ENCODE measurements at places on chromosomes 1 and 21.

- no peak for DNase-seq
Measured at GRCh38 chr1:228956864-228957263, 221.6 kb downstream of the RHOU start.

DNA sequence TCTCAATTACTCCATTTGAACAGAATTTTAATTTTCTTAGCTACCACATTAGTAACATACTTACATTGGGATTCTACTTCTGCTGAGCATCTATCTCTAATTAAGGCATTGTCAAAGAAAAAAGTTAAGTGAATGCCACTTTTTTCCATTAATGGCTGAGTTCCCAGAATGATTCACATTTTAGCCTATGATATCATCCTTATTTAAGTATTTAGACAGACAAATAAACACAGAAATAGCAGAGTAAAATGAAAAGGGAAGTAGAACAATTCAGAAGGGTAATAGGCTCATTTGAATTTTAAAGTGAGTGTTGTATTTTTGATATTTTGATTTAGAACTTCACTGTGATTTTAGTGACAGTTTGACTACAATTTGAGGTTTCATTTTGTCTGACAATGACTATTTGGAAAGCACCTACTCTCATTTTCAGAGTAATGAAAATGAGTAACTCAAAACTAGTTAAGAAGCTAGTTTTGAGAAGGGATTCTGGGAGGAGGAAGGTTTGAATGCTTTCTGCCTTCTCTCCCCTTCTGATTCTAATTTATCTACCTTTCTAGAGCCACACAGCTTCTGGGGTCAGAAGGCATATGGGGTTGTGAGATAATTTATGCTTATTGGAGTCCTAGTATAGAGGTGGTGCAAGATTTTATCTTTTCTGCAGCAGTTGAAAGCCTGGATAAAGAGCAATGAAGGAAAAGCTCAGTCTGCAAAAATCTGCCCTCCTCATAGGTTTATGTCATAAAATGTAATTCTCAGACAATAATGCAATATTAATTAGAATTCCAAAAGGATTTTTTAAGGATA, 15.5 kb downstream of the LYPLAL1 start:
- DNase-seq = no peak

GRCh38 chr1:242033447-242033846, 34.5 kb upstream of the MAP1LC3C start:
- DNase-seq = no peak

DNA sequence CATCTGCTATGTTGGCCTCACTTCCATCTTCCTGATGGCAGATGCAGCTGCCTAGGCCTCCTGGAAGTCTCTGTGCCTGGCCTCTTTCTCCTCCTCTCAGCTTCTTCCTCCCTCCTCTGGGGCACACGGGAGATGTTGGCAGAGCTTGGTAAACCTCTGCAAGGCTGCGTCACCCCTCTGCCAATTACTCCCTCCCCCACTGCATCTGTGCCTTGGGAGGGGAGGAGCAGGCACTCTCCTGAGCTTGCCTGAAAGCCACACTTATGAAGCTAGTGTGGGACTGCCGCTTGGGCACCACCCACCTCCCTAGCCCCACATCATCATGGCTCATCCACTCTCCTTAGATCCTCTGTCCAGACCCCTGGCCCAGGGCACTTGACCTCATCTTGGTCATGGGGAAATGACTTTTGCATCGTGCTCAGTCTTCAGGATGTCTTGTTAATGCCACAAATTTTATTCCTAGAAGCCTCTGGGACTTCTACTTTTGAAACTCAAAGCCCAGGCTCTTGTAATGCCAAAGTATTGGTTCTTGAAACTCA, 7.3 kb upstream of the TMEM51 start:
- DNase-seq = no peak

- DNase-seq = no peak
Measured at GRCh38 chr1:216566641-216567205, 143.5 kb upstream of the USH2A start.

DNA sequence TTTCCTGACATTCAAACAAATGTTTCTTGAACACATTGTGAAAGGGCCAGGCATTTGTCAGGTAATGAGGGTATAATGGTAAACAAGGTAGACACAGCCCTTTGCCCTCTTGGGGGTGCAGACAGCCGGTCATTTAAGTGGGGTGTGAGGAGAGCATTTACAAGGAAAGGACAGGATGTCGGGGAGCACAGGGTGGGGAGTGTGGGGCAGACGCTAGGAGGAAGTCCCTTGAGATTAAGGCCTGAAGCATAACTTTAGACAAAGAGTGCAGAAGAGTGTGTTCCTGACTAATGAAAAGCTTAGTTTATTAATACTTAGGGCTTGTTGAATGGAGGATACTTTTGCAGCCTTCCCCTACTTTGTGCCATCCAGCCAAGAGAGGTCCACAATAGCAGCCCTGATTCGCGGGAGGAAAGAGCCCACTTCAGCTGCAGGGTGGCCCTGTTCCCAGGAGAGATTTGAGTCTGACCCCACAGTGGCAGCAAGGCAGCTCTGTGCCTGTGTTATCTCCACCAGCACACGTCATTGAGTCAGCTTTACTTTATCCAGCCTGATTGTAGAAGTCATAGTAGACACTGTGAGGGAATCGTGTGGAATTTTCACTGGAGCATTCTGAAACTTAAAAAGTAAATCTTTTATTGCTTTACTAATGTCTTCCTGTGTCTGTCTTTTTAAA, 35.1 kb downstream of the MPZL1 start:
- no peak for DNase-seq

GRCh38 chr1:22039594-22040285, 12.8 kb upstream of the CDC42 start:
- peak; percentile 69 for DNase-seq

DNA sequence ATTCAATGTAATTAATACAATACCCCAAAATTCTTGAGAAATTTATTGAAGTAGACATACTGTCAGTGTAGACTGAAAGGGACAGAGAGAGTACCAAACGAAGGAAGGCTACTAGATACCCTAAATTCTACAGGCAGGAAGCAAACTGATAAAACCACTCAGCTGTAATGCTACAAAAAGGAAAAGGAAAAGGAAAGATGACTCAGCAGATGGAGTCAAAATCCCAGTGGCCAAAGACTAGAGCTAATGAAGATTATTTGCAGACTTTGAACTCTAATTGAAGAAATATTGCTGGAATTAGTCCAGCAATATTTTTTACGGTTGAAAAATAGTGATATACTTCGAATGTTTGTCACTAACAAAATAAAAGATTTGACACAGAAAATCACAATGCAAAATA, 671.9 kb downstream of the BRINP3 start:
- no peak for DNase-seq

DNA sequence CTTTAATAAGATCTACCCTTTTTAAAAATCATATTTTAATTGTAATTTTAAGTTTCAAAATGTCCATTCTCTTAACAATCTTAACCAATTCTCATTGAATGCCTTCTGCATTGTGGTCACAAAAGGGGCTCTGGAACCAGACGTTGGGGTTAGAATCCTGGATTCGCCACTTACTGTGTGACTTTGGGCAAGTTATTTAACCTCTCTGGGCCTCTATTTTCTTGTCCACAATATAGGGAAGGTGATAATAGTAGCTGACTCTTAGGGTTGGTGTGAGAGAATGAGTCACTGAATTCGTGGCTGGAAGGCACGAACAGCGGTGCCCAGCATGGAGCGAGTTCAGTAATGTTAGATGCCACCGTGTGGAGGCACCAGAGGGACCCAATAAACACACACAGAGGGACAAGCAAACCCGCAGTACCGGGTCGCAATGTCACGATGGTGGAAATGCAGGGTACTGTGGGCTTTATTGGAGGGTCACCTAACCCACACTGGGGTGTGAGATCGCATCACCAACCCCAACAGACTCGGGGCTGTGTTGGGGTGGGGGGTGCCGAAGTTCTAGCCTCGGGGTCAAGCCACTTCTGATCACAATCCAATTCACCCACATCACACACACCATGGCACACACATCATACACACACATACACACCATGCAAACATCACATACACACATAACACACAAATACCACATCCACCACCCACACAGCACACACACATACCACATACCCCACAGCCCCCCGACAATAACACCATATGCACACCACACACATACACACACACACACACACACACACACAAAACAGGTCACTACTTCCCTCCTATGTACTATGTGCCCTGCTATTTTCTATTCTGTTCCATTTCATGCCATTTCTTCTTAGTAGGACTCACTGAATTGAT, 27.0 kb upstream of the IFNAR2 start:
- DNase-seq = no peak

- DNase-seq = no peak
Measured at GRCh38 chr1:145960468-145961108, 2.8 kb upstream of the LIX1L start.

DNA sequence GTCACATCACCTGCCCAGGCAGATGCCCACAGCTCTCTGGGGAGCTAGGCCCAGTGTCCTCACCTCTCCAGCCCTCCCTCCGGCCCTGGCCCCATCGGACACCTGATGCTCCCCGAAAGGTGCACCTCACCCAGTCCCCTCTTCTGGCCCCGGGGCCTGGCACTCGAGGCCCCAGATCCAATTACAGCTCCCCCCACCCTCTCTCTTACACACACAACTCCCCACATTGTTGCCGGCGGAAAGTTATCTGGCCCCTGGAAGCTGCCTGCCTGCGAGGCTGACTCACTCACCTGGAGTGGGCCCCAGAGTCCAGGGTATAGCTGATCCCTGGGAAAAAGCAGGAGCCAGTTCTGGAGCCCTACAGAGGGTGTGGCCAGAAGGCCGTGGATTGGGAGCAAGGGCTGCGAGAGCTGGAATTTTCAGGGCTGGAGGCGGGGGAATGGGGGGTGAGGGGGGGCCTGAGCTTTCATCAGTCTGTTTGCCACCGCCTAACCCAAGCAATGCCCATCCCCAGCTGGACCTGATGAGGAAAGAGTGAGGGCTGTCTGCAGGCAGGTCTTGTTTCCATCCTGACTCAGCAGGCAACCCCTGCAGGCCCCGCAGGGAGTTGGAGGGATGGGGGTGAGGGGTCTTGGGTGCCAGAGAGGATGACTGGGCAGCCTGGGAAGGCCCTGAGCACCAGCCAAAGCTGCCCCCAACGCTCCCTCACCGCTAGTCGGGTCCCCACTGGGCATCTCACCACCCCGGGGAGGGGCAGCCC, 948 bp downstream of the FBXO2 start:
- DNase-seq = no peak

- no peak for DNase-seq
Measured at GRCh38 chr1:216075339-216075738, 347.9 kb downstream of the USH2A start.

GRCh38 chr1:6171548-6172124, 8.5 kb downstream of the CHD5 start:
- DNase-seq = no peak

GRCh38 chr21:31909153-31910073, 36.6 kb downstream of the HUNK start:
- no peak for DNase-seq

- no peak for DNase-seq
Measured at GRCh38 chr1:32954168-32954567, 10.4 kb downstream of the RNF19B start.

DNA sequence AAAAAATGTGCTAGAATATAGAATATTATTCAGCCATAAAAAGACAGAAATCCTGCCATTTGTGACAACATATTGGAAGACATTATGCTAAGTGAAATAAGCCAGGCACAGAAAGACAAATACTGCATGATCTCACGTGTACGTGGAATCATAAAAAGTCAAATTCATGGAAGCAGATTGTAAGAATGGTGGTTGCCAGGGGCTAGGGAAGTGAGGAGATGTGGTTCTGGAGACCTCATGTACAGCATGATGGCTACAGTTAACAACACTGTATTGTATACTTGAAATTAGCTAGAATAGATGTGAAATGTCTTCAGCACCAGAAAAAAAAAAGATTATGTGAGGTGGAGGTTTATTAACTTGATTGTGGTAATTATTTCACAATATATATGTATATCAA, 166.4 kb downstream of the ZZZ3 start:
- no peak for DNase-seq

- no peak for DNase-seq
Measured at GRCh38 chr21:45304945-45305344, 17.2 kb upstream of the POFUT2 start.

DNA sequence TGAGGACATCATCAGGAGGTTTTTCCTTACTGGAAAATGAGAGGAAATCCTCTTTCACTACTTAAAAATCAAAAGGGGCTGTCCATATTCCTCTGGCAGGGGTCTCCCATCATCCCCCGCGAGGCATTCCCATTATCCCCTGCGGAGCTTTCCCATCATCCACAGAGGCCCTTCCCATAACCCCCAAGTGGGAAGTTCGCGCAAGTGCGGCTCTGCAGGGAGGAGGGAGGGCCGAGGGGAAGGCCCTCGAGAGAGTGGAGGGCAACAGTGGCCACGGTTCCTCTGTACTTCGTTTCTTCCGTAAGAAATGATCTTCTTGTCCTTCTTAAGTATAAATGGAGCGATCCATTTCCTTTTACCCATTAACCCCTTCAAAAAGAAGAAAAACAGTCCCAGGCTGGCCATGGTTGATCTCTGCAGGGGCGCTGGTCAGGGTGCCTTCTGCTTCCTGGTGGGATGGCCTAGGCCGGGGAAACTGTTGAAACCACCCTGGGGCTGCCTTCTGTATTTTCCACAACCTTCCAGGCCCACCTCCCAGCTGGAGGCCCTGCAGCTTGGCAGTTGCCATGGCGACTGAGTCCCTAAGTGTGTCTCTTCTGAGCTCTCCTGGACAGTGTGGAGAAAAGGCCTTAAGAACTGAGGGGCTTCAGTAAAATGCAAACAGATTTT, 3.6 kb upstream of the RSPH1 start:
- DNase-seq = no peak

GRCh38 chr1:216740331-216740730, 17.1 kb upstream of the ESRRG start:
- DNase-seq = no peak

GRCh38 chr1:29939079-29939478, 702.8 kb downstream of the PTPRU start:
- no peak for DNase-seq

DNA sequence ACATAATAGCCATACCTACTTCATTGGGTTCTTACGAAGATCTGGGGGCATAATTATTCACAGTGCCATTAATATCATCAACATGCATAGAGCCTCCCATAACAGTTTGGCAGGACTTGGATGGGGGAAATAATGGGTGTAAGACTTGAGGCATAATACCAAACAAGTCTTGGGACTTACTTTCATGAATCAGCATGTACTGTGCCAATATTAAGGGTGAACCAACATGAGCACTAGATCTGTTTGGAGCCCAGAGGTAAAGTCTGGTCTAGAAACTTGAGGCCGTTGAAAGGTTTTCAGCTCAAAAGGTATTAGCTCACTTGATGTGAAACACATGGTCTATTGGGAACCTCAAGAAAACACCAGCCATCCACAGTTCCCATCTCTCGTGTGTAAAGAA, 56.7 kb upstream of the ZC3H11B start:
- no peak for DNase-seq

GRCh38 chr1:84289169-84289785, 12.2 kb upstream of the SAMD13 start:
- DNase-seq = no peak

All from activated CD4-positive, alpha-beta T cell treated with anti-CD3 and anti-CD28 coated beads for 24 hours (primary cell).